ENCODE measurements at places on chromosomes 4 and X. TPM values are rescaled to one million over a fixed set of nuclear protein-coding genes. Genes with fewer than 3 reads are reported as not detected.

SOWAHB gene
- not detected for total RNA-seq

ANXA3 gene
- 31.7 TPM for total RNA-seq

GRCh38 chr4:85595098-85595775 lies 120.3 kb downstream of the ARHGAP24 start:
- DNase-seq: no peak

GRCh38 chrX:119539872-119540271 lies 25.3 kb downstream of the STEEP1 start:
- no peak for DNase-seq

GRCh38 chr4:173301518-173302201 lies 32.5 kb downstream of the HMGB2 start:
- DNase-seq: peak; percentile 2
